ENCODE measurements at places on chromosomes 3 and 15.

GRCh38 chr3:41041462-41041861 lies 157.8 kb upstream of the CTNNB1 start:
- no peak for DNase-seq

DNA sequence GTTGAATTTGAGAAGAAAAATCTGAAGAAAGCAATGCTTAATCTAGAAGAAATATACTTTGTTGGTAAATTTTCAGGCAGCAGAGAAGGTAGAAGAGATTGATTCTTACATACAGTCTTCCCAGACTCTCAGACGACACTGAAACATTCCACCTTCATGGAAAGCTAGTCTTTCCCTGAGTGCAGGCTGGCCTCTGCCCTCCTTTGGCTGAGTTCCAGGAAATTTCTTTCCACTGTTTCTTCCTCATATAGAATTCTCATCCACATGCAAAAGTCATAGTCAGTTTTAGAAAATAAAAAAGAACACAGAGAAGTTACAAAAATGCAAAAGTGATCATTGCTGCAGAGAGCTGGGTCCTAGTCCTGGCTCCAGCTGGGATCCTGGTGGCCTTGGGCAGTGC lies 142.5 kb upstream of the PRR23C start:
- DNase-seq, result no peak

DNA sequence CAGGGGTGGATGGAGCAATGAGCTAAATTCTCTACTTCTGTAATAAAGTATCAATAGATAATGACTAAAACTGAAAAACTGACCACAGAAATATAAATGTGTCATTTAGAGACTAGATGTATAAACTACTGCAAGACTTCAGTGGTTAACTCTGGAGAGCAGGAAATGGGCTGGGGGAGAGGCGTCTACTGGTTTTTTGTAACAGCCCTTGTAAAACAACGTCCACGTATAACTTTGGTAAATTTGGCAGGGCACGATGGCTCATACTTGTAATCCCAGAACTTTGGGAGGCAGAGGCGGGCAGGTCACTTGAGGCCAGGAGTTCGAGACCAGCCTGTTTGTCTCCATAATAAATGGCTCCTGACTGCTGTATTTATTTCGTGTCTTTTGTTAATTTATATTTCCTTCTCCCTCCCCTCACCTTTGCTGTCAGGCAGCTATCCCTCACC lies 12.5 kb downstream of the RAB27A start:
- DNase-seq, result no peak

DNA sequence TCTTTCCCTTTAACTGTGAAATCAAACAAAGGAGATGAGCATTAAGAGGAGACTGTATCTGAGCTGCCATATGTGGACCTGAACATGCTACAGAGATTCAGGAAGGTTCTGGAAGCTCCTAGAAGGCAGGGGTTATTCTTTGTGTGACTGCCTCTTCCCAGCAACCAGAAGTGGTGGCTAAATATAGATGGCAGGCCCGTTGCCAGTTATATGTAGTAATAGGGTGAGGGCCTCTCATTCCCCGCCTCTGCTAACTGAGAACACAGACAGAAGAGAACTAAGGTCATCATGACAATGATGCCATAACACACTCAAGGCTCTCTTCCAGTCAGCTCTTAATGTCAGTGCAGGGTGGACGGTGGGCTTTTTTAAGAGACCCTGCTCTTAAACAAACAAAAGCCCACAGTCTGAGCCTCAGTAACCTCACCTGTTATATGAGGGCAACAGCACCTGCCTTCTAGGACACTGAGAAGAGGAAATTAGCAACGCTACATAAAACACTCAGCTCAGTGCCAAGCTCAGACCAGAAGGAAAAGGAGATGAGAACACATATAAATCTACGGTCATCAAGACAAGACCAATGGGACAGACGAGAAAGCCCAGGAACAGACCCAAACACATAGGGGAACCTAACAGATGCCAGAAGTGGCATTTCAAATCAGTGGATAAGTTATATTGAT lies 22.3 kb downstream of the CFAP92 start:
- peak; percentile 5 for DNase-seq

DNA sequence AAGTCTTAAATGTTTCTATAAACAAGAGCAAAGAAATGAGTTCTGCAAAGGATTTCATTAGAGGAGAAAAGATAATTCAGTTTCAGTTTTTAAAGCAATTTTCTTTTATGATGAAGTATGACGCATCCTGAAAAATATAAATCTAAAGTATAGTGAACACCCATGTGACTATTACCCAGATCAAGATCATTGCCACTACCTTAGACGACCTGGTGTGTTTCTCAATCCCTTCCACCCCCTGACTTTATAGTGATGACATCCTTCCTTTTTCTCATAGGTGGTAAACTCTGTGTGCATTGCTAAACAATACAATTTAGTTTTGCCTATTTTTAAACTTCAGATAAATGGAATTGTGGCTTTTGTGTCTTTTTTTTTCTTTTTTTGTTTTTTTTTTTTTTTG lies 8.4 kb downstream of the STT3B start:
- DNase-seq, result no peak

DNA sequence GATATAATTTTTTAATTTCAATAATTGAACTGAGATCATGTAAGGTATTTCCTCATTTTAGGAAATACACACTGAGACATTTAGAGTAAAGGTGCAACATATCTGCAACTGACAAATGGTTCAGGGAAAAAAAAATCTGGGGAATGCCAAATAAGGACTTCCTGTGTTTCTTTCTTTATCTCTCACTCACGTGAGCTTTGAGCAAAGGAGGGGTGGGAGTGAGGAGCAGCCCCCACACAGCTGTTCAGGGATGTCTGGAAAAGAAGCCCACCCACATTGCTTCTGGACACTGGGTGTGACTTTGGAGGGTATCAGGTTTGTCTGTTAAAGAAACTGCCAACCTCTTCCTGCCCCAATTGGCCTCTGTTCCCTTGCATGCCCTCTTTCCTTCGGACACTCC lies 5.6 kb upstream of the TP63 start:
- DNase-seq, result no peak

DNA sequence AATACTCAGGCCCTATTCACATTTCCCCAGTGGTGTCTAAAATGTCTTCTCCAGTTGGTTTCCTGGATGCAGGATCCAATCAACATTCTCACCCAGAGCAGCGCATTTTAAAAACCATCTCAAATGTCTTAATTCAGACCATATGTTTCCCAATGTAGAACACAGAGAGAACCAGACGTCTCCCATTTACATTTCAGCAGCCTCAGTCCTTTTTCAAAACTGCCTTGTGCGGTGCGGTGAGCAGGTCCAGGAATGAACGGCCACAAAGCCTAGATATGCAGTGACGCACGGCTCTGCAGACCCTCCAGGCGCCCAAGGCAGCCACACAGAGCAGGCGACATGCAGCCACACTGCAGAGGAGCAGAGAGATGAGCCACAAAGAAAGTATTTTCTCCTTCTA lies 66.1 kb upstream of the MEX3B start:
- no peak for DNase-seq

DNA sequence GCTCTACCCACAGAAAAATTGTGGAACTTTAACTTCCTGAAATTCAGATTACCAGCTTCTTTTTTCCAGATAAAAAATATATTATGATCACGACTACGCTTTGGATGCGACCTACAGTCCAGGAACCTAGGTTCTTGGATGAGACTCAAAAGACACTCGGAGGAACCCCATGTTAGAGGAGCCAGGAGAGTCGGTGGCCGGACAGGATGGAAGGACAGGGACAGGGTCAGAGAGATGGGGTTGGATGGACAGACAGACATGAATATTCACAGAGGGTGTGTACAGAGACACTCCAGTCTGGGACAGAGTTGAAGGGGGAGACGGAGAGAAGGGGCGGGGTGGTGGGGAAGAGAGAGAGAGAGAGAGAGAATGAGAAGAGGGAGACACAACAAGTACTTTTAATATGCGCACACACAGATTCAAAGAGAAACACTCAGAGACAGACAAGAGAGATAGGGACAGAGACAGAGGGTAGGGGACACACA lies 9.5 kb downstream of the FAM3D start:
- DNase-seq, result no peak

GRCh38 chr3:119765239-119765638 lies 16.7 kb upstream of the NR1I2 start:
- DNase-seq, result no peak

- no peak for DNase-seq
Measured at GRCh38 chr3:126156468-126156867, 23.9 kb downstream of the ALDH1L1 start.

GRCh38 chr15:58463815-58464650 lies 32.2 kb downstream of the LIPC start:
- DNase-seq, result no peak

DNA sequence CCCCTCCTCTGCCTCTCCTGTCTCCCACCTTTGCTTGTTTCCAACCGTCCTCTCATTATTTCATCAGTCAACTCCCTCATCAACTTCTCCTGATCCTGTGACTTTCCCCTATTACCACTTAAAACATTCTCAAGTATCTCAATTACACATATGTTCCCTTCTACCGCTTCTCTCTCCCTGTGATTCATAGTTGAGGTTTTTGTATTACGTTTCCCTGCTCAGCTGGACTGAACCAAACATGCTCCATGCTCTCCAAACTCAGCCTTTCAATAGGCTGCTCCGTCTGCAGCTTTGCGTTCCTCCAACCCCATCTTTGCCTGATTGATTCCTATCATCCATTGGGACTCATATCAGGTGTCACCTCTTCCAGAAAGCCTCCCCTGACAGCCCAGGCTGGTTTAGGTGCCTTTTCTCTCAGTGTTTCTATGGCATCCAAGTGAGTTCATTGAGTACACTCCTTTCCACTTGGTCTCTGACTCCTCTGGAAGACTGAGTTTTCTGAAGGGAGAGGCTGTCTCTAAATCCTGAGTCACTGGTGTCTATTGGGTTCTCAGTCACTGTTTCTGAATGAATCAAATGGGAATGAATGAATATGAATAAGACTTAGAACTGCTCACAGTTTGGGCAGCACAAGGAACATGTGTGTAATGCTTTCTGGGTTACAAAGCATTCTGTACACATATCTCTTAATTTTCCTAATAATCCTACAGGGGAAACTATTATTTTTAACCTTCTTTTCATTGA lies 56.4 kb downstream of the PLD1 start:
- DNase-seq, result peak; percentile 67

- DNase-seq, result no peak
Measured at GRCh38 chr15:68085052-68085451, 30.9 kb downstream of the PIAS1 start.

DNA sequence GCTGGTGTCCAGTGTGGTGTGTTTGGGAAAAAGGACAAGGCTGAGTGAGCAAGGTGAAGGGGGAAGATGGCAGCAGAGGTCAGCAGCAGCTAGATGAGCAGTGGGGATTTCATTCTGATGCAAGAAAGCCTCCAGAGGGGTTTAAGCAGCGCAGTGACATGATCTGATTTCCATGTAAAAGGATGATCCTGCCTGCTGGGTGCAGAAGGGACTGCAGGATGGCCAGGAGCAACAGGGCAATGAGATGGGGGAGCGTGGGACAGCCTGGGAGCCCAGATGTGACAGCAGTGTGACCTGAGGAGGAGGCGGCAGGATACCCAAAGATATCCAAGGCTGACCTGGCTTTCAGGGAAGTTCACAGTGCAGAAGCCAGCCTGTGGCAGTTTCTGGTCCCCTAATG lies 6.1 kb downstream of the WNT7A start:
- DNase-seq, result no peak

- DNase-seq, result peak; percentile 89
Measured at GRCh38 chr3:167814441-167814951, 79.0 kb downstream of the SERPINI1 start.

DNA sequence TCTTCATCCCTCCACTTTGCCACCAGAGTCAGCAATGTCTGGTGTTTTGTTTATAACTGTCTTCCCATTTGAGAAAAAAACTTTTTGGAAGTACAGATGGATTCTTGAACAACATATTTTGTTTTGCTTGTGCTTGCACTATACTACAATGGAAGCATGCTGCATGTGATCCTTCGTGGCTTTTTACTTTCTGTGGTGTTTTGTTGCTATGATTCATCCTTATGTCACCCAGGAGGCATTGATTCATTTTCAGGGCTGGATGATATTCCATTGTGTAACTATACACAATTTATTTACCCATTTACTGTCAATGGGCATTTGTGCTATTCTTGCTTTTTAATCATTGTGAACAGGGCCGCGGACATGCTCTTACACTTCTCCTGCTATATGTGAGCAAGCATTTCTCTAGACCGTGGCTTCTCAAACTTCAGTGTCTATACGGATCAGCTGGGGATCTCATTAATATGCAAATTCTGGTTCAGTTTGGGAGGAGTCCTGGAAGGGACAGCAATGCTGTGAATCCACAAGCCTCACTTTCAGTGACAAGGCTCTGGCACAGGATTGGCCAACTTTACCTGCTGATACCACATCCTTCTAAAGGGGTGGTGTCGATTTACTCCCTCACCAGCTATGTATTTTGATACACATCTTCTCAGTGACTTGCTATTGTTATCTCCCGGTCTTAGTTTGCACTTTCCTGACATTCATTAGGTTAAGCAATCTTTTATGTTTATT lies 65.9 kb downstream of the POLR2M start:
- no peak for DNase-seq

DNA sequence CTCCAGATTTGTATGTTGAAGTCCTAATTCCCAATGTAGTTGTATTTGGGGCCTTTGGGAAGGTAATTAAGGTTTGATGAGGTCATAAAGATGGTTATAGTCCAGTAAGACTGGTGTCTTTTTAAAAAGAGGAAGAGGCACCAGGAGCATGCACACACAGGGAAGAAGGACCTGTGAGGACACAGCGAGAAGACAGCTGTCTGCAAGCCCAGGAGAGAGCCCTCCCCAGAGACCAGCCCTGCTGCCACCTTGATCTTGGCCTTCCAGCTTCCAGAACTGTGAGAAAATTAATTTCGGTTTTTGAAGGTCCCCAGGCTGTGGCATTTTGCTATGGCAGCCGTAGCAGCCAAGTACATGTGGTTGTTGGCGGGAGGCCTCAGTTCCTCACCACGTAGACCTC lies 32.8 kb upstream of the TSEN2 start:
- DNase-seq, result no peak

DNA sequence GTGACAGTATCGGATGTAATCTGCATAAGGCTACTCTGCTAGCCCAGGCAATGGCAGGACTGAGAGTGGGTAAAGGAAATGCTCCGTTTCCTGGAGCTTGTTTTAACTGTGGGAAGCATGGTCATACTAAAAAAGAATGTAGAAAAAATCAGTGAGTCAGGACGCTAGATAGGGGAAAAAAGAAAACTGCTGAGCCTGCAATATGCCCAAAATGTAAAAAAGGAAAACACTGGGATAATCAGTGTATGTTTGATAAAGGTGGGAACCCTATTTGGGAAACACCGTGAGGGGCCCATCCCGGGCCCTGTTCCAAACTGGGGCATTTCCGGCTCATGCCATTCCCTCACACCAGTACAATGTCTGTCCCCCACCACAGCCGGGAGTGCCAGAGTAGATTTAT lies 775.8 kb downstream of the ZPLD1 start:
- no peak for DNase-seq

GRCh38 chr3:136994772-136995516 lies 37.2 kb downstream of the IL20RB start:
- DNase-seq, result peak; percentile 80

- no peak for DNase-seq
Measured at GRCh38 chr3:5153074-5153473, 31.0 kb downstream of the ARL8B start.

DNA sequence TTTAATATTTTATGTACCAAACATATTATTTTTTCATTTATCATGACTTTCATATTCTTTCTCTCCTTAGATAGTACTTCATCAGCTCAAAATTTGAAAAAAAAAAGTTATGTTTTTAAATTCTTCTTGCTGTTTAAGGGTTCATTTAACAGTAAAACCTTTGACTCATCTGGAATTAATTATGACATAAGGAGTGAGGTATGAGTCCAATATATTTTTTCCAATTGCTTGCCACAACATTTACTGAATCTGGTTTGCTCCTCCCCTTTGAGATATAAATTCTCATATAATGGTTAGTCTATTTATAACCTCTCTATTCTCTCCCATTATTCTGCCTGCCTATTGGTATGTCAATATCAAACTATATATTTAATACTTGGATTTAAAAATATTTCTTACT lies 387.8 kb downstream of the TUSC7 start:
- DNase-seq, result no peak

Measured in astrocyte of the hippocampus (primary cell).